Pons (tissue), 1 donor: ENCODE measurements at places on chromosomes 5 and 9.

GRCh38 chr9:113993838-113994540, 84.1 kb downstream of the AMBP start:
- DNase-seq = peak; percentile 91

GRCh38 chr5:58496488-58496887, 5.3 kb downstream of the GAPT start:
- DNase-seq = no peak

- DNase-seq = no peak
Observed at GRCh38 chr9:37790096-37790495, 5.2 kb upstream of the EXOSC3 start.

- DNase-seq = peak; percentile 7
Observed at GRCh38 chr9:123927625-123928532, 2.0 kb downstream of the DENND1A start.

GRCh38 chr5:134581241-134581981, 51.2 kb downstream of the SAR1B start:
- no peak for DNase-seq
